ENCODE measurements at places on chromosomes 6 and 20.

GRCh38 chr20:62030834-62031434, 34.7 kb downstream of the TAF4 start:
- DNase-seq, result no peak

DNA sequence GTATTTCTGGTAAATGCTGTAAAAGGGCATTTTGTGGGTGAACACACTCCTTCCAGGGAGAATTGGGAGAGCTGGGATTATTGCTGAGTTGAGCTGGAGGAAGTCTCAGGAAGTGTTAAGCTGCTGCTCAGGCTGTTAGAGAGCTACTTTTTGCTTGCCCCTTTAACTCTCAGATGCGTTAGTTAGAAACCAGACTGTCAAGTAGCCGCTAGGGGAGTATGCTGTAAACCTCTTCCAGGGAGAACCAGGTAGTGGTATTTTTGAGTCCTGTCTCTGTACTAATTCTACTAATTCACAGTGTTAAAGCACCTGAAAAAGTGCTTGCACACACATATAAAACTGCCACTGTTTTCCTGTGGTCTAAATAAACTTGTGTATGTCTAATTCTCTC, 6.6 kb upstream of the GFRAL start:
- no peak for DNase-seq

DNA sequence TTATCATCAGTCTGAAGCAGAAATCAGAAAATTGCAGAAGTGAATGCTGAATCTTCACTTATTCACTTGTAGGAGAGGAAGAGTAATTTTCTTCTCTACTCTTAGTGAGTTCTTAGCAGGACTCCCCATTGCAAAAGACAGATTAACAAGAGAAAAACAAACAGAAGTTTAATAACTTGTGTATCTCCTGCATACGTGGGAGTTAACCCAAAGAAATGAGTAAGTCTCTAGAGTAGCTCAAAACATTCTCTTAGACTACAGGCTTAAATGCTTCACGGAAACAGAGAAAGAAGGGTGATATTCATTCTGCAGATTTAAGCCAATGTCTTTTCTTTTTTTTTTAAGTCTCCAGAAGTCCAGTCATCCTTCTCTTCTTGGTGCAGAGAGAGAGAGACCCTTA, 97.9 kb upstream of the TMEM181 start:
- DNase-seq, result no peak

DNA sequence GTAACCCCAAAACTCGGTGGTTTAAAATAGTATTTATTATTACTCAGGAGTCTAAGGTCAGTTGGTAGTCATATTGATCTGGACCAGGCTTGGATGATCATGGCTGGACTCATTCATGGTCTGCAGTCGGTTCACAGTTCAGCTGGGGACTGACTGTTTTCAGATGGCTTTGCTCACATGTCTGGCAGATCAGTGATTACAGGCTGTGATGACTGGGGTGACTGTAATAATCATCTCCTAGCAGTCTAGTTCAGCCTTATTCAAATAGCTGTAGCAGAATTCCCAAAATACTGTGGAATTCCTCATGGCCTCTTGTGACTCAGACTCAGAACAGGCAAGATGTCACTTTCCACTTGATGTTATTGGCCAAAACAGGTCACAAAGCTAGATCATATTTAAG, 16.4 kb upstream of the NT5DC1 start:
- no peak for DNase-seq

DNA sequence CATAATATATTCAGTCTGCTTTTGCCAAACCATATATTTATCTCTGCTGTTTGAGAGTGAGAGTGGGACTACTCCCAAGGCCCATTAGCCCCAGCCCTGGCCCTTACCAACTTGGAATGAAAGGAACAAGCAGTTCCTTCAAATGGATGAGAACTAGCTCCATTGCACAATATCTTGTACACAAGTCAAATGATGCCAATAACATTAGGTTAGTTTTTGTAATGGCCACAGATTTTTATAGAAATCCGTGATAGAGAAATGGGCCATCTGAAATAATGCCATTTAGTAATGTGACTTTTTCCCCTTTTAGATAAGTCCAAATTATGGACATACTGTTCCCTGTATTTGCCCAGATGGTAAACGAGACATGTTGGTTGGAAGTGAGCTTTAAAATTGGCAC, 117.0 kb downstream of the MAP3K7 start:
- no peak for DNase-seq

Data from activated CD8-positive, alpha-beta memory T cell treated with anti-CD3 and anti-CD28 coated beads for 4 hours (primary cell).